Thyroid gland (tissue), 4 donors: ENCODE measurements at places on chromosomes 5 and 9.

DNA sequence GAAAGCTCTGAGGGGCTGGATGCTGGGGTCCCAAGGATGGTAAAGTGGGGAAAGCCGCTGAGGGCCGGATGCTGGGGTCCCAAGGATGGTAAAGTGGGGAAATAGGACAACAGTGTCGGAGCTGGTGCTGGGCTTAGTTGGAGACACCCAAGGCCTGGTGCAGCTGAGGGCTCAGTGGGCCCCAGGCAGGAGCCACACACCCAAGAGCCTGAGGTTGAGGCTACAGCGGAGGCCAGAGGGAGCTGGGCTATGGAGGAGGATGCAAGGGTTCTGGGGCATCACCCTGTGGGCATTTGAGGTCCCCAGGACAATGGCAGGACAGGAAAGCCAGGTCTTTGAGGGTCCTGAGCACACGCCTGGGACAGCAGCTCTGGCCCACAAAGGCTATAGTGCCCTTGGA is 19.1 kb upstream of the SLC9A3 start:
- DNase-seq: no peak

DNA sequence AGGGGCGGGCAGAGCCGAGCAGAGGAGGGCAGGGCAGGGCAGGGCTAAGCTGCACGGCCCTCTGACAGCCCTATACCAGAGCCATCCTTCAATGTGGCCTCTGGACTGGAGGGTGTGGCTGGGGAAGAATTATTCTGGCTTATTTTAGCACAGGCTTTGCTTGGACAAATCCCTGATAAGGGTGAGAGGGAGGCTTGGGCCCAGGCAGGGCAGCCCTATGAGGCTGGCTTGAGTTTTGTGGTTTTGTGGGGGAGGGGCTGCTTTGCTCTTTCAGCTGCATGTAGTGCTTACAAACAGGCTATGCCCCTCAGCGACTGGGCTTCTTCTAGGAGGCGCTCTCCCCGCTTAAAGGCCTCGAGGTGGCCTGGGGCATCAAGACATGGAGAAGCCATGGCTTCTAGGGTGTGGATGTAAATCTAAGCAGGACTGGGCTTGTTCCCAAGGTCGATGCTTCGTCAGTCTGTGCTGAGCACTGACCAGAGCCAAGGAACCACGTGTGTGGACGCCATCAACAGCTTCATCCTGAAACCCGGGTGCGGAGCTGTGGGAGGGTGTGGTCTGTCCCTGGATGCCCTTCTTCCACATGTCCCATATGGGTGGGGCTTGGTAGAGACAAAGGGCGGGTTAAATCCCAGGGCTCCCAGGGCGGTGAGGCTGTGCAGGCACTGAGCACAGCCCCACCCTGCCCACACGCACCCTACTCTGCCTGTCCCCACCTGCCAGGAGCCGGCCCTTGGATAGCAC is 45.7 kb upstream of the IPPK start:
- no peak for DNase-seq

DNA sequence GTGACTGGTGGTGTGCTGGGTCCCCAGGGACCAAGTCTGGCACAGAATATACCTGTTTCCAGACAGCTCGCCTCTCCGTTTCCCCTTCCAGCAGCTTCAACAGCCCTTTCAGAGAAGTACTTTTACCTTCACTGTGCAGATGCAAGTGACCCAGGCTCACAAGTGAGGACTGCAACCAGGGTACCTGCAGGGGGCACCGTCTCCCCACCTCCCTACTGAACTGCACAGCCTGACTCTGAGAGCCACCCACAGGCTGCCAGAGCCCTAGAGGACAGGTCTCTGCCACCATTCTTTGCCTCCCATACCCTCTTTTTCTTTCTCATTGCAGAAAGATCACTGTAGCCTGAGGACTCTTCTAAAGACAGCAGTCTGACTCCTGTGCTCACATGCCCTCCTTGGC is 15.4 kb downstream of the IL9 start:
- no peak for DNase-seq

- DNase-seq: no peak
Observed at GRCh38 chr5:52831786-52832511, 44.2 kb downstream of the ITGA1 start.

DNA sequence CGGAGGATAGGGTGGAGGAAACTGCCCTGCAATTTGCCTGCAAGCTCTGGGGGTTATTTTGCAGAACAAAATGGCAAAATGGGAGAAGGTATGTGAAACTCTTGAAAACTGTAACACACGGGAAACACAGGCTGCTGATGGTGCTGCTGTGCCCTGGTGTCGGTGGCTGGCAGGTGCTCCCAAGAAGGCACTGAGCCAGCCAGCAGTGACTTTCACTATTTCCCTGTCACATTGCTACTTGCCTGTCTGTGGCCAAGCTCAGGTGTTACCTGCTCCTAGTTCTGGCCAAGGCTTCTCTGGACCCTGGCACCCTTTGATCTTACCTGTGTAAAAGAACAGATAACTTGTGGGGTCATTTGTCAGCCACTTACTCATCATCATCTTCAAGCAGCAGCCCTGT is 102.2 kb downstream of the CMYA5 start:
- peak; percentile 78 for DNase-seq

- no peak for DNase-seq
Observed at GRCh38 chr9:125659201-125659840, 47.7 kb downstream of the MAPKAP1 start.

GRCh38 chr9:107049046-107049802 is 186.3 kb downstream of the ZNF462 start:
- no peak for DNase-seq

- no peak for DNase-seq
Observed at GRCh38 chr5:90334741-90335140, 74.8 kb downstream of the CETN3 start.

- no peak for DNase-seq
Observed at GRCh38 chr5:93886098-93886806, 144.9 kb upstream of the POU5F2 start.

- DNase-seq: peak; percentile 74
Observed at GRCh38 chr9:130287736-130288135, 22.2 kb downstream of the HMCN2 start.
